Activated gamma-delta T cell treated with anti-CD3 and anti-CD28 coated beads, Interleukin-2, amount 50 U/mL, for 16 hours (primary cell): ENCODE measurements at places on chromosomes 5 and 9.

GRCh38 chr5:142692321-142692894 lies 6.5 kb upstream of the FGF1 start:
- DNase-seq = no peak

DNA sequence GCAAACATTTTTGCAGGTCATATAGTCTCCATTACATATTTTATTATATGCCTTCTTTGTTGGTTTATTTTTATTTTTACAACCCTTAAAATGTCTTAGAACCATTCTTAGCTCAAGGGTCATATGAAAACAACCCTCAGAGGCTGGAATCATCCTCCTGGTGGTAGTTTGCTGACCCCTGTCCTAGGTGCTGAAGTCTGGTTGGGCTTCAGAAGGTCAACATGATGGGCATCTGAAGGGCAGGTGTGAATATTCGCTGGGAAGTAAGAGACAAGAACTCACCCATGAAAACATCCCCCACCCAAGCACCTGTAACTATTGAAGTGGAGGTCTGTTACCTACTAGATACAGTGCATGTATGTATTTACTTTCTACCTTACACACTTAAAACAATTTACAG lies 75.4 kb downstream of the OSMR start:
- no peak for DNase-seq

- no peak for DNase-seq
These were observed 419.7 kb downstream of the CHSY3 start for GRCh38 chr5:130323804-130324454.

DNA sequence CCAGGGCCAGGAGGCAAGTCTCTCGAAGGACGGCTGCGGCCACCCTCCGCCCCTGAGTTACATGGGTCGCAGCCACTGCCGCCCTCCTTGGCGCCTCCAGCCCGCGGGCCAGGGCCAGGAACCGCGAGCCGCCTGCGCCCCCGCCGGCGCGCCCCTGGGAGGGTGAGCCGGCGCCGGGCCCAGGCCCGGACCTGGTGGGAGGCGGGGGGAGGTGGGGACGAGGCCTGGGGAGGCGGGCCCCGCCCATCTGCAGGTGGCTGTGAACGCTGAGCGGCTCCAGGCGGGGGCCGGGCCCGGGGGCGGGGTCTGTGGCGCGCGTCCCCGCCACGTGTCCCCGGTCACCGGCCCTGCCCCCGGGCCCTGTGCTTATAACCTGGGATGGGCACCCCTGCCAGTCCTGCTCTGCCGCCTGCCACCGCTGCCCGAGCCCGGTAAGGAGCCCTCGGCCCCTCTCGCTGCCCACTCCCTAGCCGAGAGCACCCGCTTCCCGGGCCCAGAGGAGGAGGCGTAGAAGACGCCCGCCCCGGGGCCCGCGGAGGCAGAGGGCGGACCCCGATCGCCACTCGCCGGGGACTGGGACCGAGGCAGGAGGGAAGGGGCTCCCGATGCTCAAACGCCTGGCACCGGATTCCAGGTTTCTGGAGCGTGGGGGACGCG lies at the start of gene ASS1:
ASS1 (plus strand) TSS at position 397 of the 657 bp plus-strand sequence. CDS start 7,268 bp downstream, outside the sequence.
- DNase-seq = no peak
